ENCODE measurements at places on chromosomes 5 and 9.

DNA sequence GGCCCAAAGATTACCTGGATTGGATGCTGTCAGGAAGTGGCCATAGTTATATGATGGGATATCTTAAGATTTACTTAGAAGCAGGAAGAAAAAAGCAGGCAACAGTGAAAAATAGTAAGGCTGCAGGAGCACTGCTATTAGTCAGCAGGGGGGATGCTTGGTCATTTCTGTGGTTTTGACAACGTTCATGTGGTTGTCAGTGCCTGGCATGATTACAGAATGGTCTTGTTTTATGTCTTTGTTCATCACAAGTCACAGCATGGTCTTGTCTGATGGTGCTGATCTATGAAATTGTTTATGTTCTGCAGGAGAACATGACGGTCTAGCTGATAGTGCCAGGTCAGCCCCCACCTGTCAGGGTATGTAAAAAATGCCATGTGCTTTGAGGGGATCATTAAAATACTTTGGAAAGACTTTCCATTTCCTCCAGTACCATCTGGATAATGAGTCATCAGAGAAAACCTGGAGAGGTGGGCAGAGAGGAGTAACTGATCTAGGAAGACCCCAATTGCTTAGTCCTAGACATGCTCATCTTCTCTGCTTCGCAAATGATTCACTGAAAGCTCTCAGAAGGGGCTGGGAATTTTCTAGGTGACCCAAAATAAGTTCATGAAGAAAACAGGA is 48.5 kb downstream of the PLGRKT start:
- DNase-seq = no peak

DNA sequence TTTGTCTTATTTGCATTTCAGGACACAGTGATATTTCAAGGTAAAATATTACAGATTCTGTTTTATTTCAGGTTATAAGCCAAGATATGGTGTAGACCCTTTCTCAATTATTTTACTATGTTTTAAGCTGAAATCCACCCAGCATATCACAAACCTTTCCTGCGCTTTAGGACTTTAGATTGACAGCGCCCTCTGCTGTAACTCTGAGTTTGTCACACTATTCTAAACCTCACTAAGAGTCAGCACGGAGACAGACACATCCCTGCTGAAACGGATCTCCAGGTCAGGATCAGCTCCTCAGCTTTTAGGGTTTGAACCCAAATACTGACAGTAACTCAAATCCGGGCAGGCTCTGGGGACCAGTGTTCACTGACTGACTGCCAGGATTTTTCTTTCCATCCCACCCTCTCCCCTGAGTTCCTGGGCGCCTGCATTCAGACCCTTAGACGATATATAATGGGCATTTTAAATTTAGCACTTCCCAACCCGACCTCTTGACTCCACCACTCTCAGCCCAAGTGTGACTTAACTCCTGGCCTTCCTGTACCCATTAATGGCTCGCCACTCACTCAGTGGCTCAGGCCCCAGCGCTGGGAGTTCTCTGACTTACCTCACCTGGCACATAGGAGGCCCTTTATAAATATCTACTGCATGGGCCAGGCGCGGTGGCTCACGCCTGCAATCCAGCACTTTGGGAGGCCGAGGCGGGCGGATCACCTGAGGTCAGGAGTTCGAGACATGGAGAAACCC is 33.5 kb downstream of the TLX3 start:
- no peak for DNase-seq

DNA sequence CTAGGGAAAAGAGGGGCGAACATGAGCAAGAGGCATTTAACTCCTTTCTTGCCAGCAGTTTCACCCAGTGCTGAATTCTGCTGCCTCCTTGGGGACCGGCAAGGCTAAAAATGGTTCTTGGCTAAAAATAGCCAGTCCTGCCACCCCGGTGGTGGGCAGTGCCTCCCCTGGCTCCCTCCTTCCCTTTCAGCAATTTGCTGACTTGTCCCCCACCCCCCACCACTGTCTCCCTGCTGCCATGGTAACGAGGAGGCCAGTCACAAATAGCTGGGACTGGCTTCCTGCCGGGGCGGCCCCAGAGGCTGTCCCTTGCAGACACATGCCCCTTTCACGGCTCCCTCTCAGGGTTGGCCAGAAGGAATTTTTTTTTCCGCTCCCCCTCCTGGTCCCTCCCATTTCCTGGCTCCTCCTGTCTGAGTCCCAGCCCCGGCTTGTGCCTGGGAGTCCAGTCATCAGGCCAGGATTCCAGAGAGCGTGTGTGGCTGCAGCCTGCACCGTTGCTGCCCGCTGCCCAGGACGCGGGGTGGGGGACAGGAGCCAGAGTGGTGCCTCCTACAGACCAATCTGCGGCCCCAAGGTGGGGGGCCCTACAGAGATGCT is 130.3 kb downstream of the RGS3 start:
- DNase-seq = no peak

DNA sequence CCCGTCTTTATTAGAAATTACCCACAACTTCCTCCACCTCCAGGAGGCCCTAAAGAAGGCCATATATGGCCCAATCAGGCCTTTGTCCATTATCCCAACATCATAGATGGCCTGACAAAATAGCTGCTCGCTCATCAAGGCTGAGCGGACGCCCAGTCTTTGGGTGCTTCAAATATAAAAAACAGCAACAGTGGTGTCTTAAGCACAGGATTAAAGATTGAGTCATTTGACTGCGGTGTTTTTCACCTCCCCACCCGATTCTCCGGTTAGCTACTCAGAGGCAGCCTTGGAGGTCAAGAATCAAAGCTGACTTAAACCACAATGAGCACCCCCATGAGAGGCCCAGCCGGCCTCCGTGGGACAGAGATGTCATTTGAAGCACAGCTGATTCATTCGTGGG is 18.8 kb downstream of the S1PR3 start:
- DNase-seq = no peak

GRCh38 chr9:27489087-27489876 is 34.8 kb upstream of the IFNK start:
- DNase-seq = no peak

DNA sequence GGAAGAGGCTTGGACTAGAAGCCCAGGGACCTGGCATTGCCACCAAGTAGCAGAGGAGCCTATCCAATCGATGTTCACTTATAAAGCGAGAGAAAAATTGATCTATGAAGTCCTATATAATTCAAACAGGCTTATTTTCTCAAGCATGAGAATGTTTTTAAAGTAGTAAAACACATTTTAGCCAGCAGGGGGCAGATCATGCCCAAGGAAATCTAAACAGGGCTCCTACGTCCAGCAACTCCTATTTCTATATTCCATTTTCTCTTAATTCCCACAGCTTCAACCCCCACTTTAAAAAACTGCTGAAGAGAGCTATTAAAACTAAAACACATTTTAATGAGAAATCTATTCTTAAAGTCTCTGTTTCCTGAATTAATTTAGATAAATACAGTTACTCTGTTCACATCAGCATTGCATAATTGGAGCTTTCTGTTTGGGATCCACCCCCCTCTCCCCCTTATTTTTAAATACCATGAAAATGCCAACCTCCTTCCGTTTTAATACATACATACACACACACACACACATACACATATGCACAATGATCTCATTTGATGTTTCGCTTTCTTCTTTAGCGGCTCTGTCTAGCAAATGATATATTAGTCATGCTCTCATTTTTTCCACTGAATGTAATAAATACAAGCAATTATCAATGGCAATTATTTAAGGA is 144.9 kb downstream of the MYO10 start:
- no peak for DNase-seq

- no peak for DNase-seq
These were observed 24.0 kb downstream of the ZDHHC11B start for GRCh38 chr5:760363-761058.

- no peak for DNase-seq
These were observed 77.5 kb downstream of the VCAN start for GRCh38 chr5:83549076-83549475.

DNA sequence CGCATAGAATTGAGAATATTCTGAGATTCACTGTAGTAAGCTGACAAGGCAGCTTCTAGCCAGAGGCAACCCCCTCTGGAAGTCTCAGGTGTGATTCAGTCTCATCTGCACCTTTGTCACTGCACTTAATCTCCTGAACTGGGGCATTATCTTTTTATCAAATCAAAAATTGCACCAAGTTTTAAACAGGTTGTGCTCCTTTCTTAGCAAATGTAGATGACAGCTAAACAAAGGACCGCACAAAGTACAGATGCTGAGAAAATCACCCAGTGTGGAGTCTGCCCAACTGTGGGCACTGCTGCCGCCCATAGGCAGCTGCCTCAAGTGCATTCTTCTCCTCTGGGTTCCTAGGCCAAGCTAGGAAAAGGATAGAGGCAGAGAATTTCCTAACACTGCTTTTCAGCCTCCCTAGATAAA is 51.1 kb downstream of the STARD4 start:
- DNase-seq = no peak

GRCh38 chr5:67234671-67235176 is 38.1 kb upstream of the CD180 start:
- no peak for DNase-seq

DNA sequence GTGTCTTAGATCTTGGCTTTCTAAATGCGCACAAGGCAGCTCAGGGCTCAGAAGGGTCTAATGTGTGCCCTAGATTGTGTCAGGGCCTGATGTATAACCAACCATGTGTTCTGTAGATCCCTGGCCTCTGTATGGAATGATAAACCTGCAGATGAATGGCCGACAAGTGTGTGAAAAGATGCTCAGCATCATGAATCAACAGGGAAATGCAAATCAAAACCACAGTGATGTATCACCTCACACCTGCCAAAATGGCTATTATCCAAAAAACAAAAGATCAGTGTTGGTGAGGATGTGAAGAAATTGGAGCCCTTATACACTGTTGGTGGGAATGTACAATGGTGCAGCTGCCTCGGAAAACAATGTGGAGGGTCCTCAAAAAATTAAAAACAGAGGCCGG is 489.8 kb downstream of the SEMA5A start:
- DNase-seq = no peak

All from T-helper 17 cell (primary cell).